ENCODE measurements at places on chromosomes 7 and 10. TPM values are rescaled to one million over a fixed set of nuclear protein-coding genes. Genes with fewer than 3 reads are reported as not detected.

The RET gene
- total RNA-seq: 1.6 TPM

The MYOZ1 gene
- 1.1 TPM for total RNA-seq

DNA sequence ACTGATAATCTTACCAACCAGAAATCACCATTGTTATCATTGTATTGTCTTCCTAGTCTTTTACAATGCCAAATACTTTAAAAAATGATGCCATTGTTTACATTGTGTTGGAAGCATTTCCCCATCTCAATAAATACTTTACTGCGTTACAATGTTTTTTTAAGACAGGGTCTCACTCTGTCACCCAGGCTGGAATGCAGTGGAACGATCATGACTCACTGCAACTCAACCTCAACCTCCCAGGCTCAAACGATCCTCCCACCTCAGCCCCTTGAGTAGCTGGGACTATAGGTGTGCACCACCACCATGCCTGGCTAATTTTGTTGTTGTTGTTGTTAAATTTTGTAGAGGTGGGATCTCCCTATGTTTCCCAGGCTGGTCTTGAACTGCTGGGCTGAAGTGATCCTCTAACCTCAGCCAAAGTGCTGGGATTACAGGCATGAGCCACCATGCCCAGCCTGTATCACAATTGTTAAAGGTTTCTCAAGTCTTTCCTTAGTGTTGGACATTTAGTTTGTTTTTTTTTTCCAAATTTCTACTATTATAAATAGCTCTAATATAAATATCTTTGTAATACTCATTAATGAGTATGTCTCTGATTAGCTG lies 13.5 kb downstream of the LRMDA start:
- H3K27me3 ChIP-seq: no peaks in the 10 kb centered on the region
- H3K27ac ChIP-seq: no peak overlapping the region
- no peak overlapping the region for H3K4me3 ChIP-seq
- no peak for DNase-seq
- no peaks in the 10 kb centered on the region for H3K36me3 ChIP-seq

GRCh38 chr10:125141860-125142484 lies 18.4 kb downstream of the CTBP2 start:
- H3K4me3 ChIP-seq: no peak overlapping the region
- H3K27ac ChIP-seq: no peak overlapping the region
- no peaks in the 10 kb centered on the region for H3K27me3 ChIP-seq
- no peaks in the 10 kb centered on the region for H3K4me1 ChIP-seq
- no peaks in the 10 kb centered on the region for H3K36me3 ChIP-seq
- DNase-seq: no peak

DNA sequence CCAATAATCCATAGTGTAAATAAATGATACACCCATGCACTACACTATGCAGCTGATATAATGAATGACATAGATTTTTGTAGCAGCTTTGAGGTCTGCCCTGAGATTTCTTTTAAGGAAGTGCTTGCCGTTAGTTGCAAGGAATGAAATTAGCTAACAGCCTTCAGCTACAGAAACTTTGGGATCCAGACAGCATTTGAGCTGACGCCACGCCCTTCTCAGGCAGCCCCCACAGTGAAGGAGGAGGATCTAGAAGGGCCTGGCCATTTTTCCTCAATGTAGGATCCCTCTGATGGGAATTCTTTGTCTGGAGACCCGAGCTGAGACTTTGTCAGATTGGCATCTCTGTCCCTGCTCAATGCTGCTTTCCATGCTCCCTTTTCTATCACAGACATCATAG lies 6.1 kb upstream of the PDK4 start:
- H3K27me3 ChIP-seq: no peaks in the 10 kb centered on the region
- H3K27ac ChIP-seq: no peak overlapping the region
- no peak overlapping the region for H3K4me3 ChIP-seq
- no peaks in the 10 kb centered on the region for H3K4me1 ChIP-seq

- no peaks in the 10 kb centered on the region for H3K4me1 ChIP-seq
- H3K36me3 ChIP-seq: no peaks in the 10 kb centered on the region
- H3K4me3 ChIP-seq: no peak overlapping the region
Measured at GRCh38 chr7:32221056-32221455, 150.8 kb upstream of the PDE1C start.
